NCI-H1092 treated with DMSO at 0.1 percent for 48 hours (cell line): ENCODE measurements at places on chromosomes 12 and 14.
A peak's percentile ranks its signal among the peaks of the same experiment; 100 is the strongest.

DNA sequence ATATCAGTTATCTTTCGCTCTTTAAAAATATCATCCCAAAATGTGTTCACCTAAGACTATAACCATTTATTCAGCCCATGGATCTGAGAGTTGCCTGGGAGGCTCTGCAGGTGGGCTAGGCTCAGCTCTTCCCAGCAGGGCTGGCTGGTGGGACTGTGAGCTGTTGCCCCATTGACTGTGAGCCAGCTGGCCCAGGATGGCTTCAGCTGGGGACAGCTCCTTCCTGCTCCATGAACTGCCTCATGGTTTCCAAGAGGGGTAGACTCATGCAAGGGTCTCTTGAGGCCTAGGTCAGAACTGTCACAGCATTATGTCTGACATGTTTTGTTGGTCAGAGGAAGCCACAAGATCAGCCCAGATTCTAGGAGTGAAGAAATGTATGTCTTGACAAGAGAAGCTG lies 114.1 kb upstream of the E2F7 start:
- DNase-seq: no peak

GRCh38 chr12:19234981-19235871 lies 105.7 kb downstream of the PLEKHA5 start:
- DNase-seq: no peak

GRCh38 chr14:43479596-43480195 lies 1027.4 kb downstream of the FSCB start:
- peak; percentile 21 for DNase-seq

- no peak for DNase-seq
Measured at GRCh38 chr14:96482986-96483385, 19.2 kb upstream of the PAPOLA start.

DNA sequence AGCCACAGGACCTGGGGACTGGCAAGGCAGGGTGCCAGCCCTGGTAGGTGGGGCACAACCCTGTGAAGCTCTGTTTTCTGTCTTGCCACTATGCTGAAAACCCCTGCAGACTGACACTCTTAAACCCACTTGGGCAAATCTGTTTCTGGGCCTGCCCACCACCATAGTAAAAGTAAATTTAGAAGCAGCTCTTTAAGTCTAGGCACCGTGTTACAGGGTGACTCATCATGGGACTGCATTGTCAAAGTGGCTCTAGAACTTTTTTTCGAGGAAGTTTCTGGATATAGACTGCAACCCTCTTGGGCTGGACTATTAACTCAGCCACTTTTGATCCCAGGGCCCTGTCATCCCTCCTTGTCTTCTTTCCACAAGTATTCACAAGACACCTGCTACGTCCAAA lies 7.7 kb downstream of the TUNAR start:
- DNase-seq: no peak

DNA sequence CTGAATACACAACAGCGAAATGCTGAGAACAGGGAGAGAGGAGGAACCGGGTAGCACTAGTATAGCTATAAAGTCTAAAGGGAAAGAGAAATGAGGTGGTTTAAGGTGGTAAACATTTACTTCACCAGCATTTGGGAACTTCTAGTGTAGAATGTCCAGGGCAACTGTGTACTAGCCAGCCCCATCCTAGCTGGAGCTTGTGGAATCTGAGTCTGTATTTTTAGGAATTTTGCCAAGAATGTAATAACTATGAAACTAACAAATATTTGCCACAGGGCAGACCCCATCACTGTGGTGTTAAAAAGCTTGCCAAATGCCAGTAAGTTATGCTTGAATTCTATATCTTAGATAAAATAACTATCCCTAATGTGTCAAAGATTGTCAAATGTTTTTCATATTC lies 398.9 kb upstream of the MIS18BP1 start:
- no peak for DNase-seq

DNA sequence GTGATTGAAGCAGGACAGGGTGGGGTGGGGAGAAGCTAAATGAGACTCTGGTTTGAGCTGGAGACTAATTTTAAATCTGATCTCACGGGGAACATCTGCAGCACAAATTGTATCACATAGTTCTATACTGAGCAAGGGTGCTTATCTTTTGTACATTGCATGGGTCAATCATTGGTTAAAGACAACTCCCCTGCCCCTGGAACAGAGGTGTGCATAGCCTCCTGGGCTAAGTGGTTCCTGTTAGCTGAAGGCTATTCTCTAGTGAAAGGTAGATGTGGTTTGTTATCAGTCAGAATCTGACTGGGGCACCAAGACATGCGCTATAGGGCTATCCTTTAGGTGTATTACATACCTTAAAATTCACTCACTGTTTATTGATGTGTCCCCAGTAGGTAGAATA lies 103.9 kb upstream of the KITLG start:
- no peak for DNase-seq

DNA sequence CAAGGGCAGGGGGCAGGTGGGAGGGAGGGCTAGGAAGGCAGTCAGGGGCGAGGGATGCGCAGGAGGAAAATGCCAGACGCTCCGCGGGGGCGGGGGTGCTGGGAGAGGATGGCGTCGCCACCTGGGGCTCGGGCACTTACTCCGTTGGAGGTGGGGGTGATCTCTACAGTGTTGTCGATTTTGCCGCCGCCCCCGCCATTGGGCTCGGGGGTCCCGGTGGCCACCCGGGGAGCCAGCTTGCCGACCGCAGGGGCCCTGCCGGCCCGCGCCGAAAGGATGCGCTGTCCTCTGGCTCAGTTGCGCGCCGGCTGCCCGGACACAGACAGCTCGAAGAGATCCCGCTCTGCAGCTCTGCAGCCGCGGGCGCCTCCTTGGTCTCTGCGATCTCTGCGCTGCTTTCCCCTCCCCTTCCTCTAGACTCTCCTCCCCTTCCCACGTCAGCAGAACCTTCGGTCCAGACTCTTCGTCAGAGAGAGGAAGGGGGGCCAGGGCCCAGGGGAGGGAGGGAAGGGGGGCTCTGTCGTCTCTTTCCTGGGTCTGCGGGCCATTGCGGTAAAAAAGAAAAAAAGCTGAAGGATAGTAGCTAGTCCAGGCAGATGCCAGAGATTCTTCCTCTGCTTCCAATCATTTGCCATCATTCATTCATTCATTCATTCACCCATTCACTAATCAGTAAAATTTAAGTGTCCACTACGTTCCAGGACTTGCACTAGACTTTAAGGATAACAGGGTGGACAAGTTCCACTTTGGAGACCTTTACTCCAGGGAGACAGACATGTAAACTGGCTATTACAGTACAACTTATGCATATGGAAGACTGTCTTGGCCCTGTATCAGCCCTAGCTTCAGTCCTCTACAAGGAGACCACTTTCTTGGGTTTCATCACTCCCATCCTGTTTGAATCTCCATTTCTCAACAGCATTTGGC lies at the start of gene SLC22A17:
SLC22A17 (minus strand) TSS at position 382 of the 927 bp plus-strand sequence.
- DNase-seq: peak; percentile 92

GRCh38 chr14:74583689-74584434 lies 28.2 kb downstream of the LTBP2 start:
- DNase-seq: no peak

DNA sequence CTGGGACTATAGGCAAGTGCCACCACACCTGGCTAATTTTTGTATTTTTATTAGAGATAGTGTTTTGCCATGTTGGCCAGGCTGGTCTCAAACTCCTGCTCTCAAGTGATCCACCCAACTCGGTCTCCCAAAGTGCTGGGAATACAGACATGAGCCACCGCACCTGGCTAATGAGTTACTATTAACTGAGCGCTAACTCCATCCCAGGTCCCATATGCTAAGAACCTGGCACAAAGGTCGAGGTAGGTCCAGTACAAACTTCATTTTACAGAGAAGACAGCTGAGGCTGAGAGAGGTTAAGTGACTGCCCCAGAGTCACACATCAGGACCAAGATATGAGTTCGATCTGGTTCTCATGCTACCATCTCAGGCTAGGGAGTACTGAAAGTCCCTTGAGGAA lies 4.5 kb upstream of the PLA2G1B start:
- DNase-seq: no peak
